Stimulated activated CD8-positive, alpha-beta memory T cell treated with anti-CD3 and anti-CD28 coated beads, Interleukin-4, amount 100 ng/mL, for 4 hours (primary cell): ENCODE measurements at places on chromosomes 11 and 22.

DNA sequence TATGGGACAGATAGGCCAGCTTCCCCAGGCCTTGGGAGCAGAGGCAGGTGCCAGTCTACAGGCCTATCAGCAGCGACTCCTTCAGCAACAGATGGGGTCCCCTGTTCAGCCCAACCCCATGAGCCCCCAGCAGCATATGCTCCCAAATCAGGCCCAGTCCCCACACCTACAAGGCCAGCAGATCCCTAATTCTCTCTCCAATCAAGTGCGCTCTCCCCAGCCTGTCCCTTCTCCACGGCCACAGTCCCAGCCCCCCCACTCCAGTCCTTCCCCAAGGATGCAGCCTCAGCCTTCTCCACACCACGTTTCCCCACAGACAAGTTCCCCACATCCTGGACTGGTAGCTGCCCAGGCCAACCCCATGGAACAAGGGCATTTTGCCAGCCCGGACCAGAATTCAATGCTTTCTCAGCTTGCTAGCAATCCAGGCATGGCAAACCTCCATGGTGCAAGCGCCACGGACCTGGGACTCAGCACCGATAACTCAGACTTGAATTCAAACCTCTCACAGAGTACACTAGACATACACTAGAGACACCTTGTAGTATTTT lies 26.6 kb upstream of the L3MBTL2 start:
- DNase-seq = no peak

- DNase-seq = no peak
Measured at GRCh38 chr11:70910835-70911234, 341.5 kb downstream of the SHANK2 start.

DNA sequence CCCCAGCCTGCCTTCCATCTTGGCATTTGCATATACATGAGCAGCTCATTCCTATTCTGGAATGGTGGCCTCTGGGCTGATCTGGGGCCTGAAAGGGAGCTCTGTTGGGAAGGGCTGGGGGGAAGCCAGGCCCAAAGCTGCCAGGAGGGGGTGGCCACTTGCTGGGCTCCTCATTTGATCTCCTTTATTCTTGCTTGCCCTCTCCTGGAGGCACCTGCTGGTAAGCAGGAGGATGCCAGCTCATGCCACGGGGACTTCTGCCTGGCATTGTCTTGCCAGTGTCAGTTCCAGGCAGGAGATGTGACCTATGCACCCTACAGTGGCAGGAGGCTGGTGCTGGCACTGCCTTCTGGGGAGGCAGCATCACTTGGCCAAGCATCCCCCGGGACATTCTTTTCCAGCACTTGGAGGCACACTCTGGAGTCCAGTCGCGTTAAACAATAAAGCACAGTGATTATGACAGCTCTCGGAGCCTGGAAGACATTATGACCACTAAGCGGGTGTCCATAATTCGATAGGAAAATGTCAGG lies 128.3 kb downstream of the NTM start:
- DNase-seq = no peak

DNA sequence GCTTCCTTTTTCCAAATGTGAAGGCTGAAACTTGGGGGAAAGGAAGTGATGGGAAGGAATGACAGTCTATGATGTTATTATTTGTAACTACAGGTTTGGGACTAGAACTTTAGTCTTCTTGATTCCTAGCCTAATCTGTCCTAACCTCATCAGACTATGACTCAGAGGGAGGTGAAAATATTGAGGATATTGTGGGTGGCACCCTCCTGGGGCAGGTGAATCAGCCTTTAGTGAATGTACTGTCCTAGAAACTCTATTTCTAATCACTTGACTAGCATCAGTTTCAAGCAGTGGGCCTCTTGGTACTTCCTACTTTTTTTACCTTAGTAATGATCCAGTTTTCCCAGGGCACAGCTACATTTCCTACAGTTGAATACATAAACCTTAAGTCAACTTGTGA lies 829.0 kb upstream of the API5 start:
- no peak for DNase-seq

DNA sequence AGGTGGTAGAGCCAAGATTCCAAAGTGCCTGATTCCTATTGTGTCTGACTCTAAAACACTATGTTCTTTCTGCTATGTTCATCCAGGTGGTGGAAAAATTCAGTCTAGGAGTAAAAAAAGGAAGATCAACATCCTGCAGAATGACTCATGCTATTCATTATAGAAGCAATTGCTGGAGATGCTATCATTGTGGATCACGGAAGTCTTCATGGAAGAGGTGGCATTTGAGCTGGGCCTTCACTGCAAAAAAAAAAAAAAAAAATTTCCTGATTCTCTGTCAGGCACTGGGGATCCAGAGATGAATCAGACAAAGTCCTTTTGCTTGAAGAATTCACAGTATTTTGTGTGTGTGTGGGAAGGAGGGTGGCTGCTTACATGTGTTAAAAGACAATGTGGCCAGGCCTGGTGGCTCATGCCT lies 1.4 kb upstream of the UVRAG start:
- DNase-seq = no peak

DNA sequence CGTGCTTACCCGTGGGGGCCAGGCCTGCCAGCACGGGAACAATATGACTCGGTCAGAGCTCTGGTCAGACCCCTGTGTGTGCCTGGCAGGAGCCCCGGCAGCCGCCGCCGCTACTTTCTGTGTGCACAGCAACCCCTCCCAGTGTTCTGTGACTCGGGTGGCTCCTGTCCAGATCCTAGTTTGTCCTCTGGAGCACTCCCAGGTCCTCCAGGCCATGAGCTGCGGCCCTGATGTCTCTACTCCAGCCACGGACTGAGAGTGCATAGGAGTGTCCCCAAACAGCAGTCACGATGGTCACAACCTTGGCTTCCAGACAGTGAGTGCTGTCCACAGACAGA lies 3.2 kb downstream of the NDUFS8 start:
- no peak for DNase-seq

DNA sequence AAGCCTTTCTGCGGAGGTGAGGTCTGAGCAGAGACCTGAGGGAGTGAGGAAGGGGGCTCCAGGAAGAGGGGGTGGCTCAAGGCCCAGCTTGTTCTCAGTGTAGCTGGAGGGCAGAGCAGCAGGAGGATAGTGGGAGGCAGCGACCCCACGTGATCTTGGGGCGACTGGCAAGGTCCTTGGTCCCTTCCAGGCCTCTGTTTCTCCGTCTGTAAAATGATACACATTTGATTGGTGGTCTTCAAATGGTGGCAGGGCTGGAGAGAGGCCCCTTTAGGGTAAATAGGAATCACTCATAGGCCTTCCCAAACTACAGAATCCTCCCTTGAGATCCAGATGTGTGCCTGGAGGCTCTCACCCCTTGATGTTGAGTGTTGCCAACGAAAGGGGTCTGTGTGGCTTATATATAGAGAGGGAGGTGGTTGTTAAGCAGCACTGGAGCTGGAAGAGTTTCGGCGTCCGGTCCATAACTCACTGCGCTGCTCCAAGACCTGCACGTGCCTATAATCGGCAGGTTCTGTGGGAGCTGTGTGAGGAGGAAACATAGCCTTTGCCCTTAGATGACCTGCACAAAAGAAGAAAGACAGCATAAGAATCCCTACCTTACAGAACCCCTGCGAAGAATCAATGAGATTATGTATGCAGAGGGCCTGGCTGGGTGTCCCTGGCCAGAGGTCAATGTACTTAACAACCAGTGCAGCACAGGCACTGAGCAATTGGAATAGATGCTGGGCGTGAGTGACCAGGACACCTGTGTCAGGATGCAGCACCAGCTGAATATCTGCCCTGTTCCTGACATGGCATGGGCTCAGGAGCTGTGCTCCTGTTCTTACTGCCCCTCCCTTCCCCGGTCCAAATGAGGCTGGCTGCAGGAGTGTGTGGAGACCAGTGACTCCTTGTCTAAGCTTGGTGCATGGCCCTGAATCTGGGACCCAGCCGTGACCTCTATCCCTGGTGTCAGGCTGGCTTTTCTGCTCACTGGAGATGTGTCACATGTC lies 28.7 kb downstream of the OTOG start:
- no peak for DNase-seq

GRCh38 chr11:33329705-33330329 lies 72.6 kb downstream of the HIPK3 start:
- DNase-seq = no peak

DNA sequence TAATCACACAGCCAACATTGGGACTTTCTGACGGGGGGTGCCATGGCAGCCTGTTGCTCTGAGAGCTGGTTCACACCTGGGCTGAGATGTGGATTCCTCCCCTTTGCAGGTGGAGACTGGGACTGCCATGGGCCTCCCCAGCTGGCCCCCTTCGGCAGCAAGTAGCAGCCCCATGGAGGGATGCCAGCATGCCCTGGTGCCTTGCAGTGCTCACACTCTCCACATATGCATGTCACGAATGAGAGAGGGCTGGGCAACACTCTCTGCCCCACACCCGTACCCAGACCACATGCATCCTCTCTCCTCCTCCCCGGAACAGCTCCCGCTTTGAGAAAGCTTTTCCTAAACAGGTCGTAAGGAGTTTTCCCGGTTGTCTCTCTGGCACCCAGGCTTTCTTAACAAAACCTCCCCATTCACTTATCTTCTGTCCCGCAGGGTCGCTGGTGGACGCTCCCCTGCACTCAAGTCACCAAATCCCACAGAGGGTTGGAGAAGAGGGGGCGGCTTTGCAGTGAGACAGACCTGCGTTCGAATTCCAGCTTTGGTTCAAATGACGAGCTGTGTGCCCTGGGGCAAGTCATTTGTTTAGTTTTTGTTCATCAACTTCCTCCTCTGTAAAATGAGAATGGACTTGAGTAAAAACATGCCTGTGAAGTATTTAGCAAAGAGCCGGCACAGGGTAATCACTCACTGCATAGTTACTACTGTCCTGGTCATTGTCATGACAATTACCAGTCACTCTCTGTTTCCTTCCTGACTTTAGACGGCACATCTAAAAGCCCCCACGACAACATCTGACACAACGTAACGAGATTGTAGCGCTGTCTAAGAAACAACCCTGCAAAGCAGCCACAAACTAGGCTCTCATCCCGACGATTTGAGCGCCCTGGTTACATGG lies 231.3 kb upstream of the B3GAT1 start:
- no peak for DNase-seq

- no peak for DNase-seq
Measured at GRCh38 chr11:20046416-20046815, 113.9 kb downstream of the DBX1 start.

DNA sequence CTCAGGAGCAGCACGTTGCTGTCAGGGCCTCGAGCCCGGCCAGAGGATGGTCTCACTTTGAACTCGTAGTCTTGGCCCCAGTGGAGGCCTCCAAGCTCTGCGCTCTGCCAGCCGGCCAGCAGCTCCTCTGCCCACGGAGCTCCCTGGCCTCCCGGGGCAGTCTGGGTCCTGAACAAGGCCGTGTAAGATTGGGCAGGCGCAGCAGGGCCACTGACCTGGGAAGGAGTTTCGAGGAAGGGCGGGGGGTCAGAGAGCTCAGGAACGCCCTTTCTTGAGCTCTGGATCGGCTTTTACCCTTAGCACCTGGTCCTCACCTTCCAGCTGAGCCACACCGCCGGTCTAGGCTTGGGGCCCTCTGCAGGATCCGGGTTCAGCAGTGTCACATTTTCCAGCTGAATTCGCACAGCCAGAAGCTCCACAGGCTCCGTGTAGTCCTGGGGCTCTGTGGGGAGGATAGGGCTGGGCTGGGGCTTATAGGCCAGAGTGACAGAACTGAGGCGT lies 2.1 kb downstream of the ROBO4 start:
- no peak for DNase-seq

DNA sequence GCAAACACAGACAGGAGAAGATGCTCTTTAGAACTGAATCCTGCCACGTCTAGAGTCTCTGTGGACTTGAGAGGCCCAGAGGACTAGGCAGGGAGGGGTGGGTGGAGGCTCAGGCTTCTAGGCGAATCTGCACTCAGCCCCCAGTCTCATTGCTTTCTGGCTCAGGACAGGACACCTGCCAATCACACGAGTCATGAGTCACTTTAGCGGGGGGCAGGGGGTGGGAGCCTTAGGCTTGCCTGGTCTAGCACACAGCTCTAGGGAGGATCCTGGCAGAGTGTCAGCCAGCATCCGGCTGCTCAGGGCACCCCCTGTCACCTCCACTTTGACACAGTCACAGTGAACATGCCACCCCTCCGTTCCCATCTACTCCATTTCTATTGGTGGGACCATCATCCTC lies 167.7 kb downstream of the CEP164 start:
- no peak for DNase-seq

GRCh38 chr11:123580557-123581275 lies 73.7 kb downstream of the SCN3B start:
- peak; percentile 34 for DNase-seq

DNA sequence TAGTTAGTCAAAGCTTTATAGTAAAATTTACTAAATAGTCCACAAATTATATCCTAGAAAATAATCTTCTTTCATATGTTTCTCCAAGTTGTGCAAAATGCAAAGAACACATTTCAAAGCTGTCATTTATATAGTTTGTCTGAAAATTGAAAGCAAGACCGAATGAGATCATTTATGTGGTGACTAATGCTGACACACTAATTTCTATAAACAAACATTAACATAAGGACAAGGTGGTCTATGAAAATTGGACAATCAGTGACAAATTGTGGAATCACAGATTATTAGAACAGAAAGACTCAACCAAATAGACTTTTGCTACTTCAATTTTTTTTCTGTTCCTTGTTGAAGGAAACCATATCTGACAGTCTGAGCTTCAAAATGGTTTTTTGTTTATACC lies 1056.1 kb downstream of the LRRC4C start:
- no peak for DNase-seq

DNA sequence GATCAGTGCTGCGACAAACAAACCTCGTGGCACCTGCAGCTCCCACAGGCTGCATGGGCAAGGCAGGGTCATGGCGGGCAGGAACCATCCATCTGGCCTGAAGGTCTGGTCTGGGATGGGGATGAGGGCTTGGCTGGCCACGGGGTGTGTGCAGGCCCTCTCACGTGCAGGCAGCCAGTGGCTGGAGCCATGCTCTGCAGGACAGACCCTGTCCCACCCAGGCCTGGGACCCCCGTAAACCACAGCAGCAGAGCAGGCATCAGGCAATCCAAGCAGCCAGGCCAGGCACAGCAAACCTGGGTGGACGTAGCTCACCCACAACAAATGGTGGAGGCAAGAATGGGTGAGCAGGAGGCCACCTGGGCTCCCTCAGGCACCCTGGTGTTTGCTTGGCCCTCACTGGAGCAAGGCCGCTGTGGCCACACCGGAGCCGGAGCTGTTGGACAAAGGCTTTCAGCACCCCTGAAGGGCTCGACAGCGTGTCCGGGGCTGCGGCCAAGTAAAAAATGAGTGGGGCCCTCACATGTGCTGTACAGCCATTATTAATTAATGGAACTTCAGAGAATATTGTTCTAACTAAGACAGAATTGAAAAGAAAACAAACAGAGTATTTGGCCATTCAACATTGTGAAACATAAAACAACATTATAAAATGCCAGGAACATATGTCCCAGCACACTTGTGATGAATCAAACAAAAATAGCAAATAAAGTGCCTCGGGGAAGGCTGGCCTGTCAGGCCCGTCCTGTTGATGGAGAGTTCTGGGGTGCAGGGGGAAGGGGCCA lies 24.0 kb upstream of the GNB1L start:
- DNase-seq = no peak

GRCh38 chr22:24495365-24495675 lies 188 bp downstream of the UPB1 start:
- no peak for DNase-seq
